Hematopoietic multipotent progenitor cell treated with erythropoietin and hydrocortisone succinate and interleukin-3 and kit ligand, for 17 days (in vitro differentiated cells): ENCODE measurements at places on chromosomes 6 and 20.

- DNase-seq: no peak
Observed at GRCh38 chr6:82779041-82779440, 286.6 kb downstream of the UBE3D start.

- no peak for DNase-seq
Observed at GRCh38 chr6:169157197-169158148, 96.2 kb downstream of the THBS2 start.

DNA sequence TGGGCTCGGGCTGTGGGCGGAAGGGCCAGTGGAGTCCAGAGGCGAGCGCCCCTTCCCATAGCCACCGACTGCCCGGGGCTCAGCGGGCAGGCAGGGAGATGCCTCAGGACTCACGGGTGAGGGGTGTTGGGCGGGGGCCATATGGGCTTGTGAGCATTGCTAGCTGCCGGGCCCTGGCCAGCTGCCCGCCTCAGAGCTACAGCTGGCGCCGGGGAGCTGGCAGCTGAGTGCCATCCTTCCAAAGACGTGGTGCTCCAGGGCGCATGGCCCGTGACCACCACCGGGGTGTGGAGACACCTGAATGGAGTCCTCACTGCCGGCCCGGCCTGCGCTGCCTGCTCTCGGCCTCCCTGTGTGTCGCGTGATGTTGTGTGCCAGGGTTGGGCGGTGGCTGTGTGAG lies 10.6 kb upstream of the RBBP8NL start:
- no peak for DNase-seq

- DNase-seq: no peak
Observed at GRCh38 chr6:3848380-3848779, 793 bp upstream of the FAM50B start.

GRCh38 chr20:31579245-31579644 lies 25.8 kb upstream of the ID1 start:
- no peak for DNase-seq

DNA sequence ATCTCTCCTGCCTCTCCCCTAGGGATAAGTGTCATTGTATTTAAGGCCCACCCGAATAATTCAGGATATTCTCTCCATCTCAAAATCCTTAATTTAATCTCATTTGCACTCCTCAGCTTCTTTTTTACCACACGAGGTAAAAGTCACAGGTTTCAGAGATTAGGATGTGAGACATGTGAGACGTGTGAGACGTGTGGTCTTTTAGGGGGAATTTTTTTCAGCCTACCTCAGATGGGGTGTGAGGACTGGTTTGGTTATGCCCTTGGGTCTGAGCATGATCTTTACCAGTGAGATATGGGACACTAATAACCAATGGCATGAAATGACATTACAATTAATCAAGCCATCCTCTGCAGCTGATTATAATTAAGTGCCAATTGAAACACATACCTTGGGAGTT lies 324.2 kb downstream of the BMP2 start:
- DNase-seq: no peak

DNA sequence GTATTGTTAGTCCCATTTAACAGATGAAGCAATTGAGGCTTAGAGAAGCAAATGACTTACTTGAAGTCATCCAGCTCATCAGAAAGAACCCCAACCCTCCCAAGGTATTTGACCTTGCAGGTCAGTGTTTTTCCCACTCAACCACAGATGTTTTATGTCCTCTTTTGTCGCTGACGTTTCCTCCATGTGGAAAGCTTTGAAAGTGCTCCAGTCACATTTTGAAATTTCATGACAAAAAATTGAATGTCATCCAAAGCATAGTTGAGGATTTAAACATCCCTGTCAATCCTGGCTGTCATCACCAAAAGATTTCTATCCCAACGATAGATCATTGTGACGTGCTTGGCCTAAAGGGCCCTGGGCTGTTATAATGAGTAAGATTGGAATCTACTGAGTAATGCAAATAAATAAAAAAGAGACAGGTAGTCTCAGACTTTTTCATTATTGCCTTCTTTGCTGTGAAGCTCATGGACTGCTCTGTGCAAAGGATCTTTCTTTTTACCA lies 102.7 kb downstream of the TSHZ2 start:
- no peak for DNase-seq

DNA sequence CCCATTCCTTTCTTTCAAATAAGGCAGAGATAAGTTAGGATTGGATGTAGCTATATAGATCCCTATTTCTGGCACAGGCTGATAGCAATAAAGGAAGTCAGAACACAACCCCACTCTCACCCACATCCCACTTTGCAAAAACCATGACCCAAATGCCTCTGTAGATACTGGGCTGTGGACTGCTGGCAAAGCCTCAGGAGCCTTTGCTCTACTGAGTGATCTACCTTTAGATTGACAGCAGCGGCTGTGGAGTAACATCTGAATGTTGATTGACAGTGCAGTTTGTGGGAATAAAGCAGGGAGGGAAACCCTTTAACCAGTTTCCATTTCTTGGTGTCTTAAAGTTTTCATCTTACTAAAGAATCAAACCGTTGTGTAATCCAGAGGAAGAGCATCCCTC lies 6.7 kb upstream of the TMEM30A start:
- no peak for DNase-seq

- no peak for DNase-seq
Observed at GRCh38 chr20:13382786-13383185, 161.7 kb downstream of the ISM1 start.

DNA sequence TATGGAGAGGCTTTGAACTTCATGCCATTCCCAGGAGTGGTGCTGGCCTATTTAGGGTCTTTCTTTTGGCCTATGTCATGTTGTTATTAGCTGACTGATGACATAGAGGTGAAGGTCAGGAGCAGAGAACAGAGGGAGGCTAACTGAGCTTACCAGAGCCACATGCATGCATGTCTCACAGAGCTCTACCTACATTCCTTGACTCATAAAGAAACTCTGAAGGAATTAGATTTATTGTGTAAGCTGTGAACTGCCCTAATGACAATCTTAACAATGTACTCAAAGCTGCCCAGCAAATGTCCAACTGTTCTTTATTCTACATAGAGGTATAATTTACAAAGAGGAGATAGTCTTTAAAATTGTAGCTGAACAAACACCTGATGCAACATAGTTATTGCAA lies 192.7 kb upstream of the CNR1 start:
- DNase-seq: no peak

- peak; percentile 65 for DNase-seq
Observed at GRCh38 chr20:57392512-57393271, 1.5 kb downstream of the RBM38 start.

DNA sequence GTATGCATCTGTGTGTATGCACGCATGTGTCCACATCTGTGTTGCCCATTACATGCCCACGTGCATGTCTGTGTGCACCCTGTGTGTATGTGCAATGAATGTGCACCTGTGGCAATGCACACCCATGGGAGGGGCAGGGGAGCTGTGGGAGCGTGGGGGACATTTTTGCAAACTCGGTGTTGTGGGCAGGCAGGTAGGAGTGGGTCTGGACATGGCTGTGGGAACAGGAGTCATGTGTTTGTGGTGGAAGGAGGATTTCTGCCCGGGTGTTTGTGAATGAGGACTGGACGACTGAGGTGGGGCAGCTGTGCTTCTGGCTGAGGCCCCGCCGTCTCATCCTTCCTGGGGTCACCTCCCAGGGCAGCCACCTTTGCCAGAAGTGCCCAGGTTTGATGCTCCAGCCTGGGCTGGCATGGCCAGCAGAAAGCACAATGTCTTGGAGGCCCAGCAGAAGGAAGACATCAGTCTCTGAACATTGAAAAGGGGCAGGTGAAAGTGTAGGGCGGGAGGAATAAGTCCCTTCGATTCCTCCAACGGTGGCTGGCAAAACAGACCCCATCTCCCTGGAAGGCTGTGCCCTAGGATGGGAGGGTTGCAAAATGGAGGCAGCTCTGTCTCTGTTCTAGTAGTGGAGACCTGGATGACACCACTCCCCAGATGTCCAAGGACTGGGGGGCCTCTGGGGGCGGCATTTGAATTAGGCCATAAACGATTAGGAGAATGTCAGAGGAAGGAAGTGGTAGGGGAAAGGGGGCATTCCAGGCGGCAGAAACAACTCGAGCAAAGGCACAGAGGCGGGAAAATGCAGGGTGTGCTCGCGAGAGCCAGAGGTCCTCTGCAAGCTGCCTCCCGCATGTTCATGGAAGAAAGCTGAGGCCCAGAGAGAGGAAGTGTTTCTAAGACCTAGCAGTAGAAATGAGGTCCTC lies 19.1 kb upstream of the ARMC12 start:
- DNase-seq: no peak

GRCh38 chr20:16553684-16554083 lies 19.6 kb downstream of the KIF16B start:
- no peak for DNase-seq

DNA sequence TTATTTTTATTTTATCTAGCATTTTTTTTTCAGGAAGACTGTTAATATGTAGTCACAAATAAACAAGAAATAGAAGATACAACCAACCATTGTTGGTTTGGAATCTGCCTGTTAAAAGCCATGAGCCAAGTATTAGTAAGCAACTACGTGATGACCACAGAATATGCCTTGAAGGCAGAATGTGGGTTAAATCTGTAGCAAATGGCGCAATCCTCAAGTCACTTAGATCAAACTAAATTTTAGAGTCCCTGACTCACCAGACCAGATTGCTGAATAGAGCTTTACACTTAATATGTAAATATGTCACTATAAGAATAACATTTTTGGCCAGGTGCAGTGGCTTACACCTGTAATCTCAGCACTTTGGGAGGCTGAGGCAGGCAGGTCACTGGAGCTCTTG lies 800.1 kb upstream of the CITED2 start:
- DNase-seq: no peak

DNA sequence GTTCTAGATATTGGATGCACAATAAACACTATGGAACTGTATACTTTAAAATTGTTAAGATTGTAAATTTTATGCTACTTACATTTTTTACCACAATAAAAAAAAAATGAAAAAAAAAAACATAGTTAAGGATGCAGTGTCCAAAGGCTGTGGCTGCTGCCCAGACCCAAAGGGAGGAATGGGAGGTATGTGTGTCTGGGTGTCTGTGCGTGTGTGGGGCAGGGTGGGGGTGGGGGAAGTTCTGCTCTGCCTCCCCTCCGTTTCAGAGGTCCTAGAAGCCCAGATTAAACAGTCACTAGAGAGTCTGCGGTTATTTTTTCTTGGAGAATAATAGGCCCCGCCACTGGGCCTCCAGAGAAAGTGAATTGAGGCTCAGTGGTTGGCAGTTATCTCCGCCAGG lies 136.4 kb upstream of the ARMC2 start:
- no peak for DNase-seq

DNA sequence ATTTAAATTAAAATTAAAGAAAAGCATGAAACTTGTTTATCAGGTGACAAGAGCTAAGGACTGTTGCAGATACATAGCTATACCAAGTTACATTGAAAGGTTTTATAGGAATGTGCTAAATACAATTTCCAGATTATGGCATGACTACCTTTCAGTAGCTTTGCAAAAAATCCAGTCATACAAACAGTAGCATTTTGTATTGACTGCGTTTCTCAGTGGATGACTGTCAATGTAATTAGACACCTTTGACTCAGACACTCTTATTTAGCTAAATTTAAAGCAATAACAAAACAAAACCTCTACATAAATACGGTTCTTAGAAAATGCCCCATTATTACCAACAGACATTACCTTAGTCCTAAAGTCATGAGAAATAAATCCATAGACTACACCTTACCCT lies 275.8 kb upstream of the RUNX2 start:
- DNase-seq: no peak

DNA sequence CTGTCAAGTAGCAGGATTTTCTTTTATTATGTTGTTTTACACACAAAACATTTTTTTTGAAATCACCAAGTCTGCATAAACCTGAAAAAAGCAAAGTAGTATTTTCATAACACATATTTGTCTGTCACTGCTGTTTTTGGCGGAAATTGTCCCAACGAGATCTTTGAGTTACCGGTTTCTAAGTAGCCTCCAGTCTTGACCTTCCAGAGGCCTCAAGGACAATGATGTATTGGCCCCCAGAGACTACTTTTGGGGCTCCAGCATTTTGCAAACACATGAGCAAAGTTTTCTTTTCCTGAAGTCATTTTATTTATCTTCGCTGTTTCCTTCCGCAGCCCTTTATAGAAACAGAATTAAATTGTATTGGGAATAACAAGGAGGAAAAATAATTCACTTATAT lies 862.6 kb downstream of the KIF16B start:
- no peak for DNase-seq

DNA sequence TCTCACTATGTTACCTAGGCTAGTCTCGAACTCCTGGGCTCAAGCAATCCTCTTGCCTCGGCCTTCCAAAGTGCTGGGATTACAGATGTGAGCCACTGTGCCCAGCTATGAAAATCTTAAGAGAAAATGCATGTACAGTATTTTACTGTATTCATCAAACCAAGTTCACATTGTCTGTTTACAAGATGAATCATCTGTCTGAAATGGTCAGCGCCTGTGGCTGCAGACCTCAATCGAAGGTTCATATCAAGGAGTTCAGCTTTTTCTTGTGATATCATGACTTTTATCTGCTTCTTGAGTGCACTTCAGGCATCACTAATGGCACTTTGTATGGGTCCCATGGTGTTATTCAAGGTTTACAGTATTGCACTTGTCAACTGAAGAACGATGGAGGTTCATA lies 155.1 kb downstream of the SLC16A10 start:
- DNase-seq: no peak

DNA sequence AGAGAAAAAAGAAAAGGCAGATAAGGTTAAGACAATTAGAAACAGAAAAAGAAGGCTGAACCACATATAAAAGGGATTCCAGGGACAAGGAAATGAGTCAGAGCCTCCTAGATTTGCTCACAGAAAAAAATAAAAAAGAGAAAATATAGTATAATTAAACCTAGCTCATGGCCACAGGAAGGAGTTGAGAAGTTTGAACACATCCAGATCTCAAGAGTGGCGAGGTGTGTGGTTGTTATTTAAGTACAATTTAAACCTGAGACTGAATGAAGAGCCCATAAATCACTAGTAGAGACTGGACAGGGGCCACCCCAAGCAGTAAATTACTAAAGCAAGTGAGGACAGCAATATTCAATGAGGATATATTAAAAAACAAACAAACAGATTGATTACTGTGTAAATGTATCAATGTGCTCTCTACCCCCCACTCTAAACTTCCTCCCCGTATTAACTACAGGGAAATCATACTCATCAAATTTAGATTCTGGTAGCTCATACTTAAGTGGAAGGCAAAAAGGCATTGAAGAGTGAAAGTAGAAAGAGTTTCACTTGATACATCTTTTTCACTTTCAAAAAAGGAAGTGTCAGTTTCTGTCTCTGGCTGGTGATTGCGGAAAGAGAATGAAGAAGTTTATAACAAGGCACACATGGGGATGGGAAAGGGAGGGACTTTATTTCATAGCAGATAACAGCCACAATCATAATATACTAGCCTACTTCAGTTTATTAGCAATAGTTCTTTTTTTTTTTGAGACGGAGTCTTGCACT lies 49.3 kb upstream of the SCAF8 start:
- no peak for DNase-seq

DNA sequence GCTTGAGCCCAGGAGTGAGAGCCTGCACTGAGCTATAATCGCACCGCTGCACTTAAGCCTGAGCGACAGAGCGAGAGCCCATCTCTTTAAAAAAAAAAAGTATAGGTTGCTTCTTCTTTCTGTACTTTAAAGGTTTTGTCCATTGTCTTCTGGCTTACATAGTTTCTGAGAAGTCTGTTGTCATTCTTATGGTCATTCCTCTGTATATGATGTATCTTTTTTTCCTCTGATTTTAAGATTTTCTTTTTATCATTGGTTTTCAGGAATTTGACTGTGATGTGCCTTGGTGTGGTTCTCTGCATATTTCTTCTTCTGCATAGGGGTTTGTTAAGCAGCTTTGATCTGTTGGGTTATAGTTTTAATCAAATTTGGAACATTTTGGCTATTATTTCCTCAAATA lies 29.1 kb downstream of the QRSL1 start:
- no peak for DNase-seq
